ENCODE measurements at places on chromosomes 12 and 14.

- no peak for DNase-seq
These were observed 41.7 kb downstream of the NUAK1 start for GRCh38 chr12:106097011-106097410.

DNA sequence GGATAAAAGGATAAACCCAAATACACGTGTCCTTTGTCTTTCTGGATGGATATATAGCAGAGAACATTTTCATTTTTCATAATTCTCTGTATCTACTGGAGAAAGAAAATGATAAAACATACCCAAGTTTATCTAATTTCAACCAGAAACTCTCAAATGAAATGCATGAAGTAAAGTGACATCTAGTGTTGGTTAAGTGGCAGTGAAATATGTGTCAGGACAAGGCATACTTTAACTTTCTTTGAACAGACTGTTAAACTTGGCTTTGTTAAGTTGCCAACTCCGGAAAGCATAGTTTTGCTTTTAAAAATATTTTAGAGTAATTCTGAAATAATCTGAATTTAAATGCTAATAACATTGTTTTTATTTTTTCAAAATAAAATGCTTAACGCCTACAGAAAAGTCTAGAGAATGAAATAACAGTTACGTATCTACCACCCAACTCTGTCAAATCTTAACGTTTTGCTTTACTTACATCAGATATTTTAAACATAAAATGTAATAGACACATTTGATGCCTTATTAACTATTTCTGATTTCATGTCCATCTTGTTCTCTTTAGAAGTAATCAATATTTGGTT lies 25.2 kb upstream of the NTN4 start:
- peak; percentile 54 for DNase-seq

GRCh38 chr12:70422631-70423030 lies 56.5 kb downstream of the KCNMB4 start:
- no peak for DNase-seq

- DNase-seq, result peak; percentile 34
These were observed 1.6 kb downstream of the KLHL28 start for GRCh38 chr14:44960146-44960545.

DNA sequence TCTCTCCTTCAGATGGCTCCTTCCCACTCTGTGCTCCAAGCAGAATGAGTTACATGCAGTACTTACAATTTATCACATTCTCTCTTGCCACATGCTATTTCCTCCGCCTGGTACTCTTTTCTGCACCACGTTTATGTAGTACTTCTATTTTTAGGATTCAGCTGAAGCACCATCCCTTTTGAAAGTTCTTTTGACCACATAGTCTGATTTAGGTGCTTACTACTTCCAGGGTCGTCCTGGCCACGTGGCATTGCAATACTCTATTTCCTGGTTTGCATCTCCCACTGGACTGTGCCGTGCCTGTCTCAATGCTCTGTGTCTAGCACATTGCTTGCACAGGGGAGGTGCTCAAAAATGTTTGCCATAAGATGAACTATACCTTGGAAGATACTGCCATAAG lies 16.3 kb upstream of the TBC1D30 start:
- DNase-seq, result no peak

DNA sequence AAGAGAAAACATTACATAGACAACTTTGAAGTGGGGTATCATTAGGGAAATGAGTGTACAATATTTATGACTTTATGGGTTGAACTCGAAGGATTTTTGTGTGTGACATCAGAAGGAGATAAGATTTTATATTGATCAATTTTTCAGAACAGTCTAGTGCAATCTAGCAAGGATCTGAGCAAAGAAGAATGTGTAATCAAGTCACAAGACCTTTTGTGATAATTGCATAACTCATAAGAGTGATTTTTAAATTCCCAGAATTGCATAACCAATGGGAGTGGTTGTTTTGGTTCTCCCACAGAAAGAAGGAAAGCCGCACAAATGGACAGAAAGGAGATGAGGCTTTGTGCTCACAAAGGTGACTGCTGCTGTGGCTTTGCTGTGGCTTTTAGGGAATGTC lies 441.8 kb upstream of the FLRT2 start:
- DNase-seq, result no peak

DNA sequence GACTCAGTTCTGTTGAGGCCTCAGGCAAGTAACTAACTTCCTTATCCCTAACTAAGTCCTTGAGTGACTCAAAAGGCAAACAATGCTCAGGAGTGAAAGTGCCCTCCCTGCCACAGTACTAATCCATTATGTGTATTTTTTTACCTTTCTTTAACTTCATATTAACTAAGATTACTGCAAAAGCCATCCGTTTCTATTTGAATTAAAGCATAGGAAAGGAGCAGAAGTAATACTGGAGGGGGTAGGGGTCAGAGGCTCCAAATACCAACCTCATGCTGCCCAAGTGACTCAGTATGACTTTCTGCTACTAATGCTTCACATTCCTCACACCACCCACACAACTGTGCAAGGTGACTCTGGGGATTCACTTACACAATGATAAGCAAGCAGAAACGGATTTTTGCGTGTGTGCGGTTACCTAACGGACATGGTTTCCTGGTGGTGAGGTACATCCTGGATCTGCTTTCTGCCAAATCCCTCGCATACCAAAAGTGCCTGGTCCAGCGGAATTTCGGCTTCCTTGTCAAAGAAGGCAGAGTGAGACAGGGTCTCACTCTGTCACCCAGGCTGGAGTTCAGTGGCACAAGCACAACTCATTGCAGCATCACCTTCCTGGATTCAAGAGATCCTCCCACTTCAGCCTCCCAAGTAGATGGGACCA lies 25.1 kb downstream of the MOK start:
- no peak for DNase-seq

GRCh38 chr12:58359084-58359483 lies 417.7 kb downstream of the ATP23 start:
- DNase-seq, result no peak

DNA sequence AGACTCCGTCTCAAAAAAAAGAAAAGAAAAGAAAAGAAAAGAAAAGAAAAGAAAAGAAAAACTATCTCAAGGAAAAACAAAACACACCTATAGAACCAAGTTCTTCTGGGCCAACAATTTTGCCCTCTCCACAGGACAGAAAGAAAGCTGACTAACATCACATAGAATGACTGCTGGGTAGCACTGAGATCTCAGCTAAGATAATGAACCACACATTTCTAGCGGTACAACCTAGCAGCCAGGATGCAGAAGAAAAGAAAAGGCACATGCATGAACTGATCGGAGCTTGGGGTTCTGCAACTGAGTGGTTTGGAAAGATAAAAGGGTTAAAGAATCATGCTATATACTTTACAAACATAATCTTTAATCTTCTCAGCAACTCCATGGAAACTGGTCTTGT lies 19.5 kb downstream of the TMED10 start:
- DNase-seq, result no peak

DNA sequence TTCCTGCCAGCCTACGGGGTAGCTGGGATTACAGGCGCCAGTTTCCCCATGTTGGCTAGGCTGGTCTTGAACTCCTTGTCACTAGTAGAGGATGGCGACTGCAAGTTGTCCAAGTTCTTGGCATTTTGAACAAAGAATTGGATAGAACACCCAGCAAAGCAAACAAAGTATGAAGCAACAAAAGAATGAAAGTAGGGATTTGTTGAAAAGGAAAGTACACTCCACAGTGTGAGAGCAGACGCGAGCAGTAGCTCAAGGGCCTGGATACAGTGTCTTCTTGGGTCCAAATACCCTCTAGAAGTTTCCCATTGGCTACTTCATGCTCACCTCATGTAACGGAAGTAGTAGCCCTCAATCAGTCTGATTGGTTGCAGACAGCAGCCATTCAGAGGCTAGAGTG lies 152.2 kb downstream of the CCER1 start:
- DNase-seq, result no peak

GRCh38 chr14:23375527-23376251 lies 1.2 kb upstream of the CMTM5 start:
- no peak for DNase-seq

GRCh38 chr12:15322164-15323061 lies at the start of gene PTPRO:
Gene PTPRO, plus strand, starts transcription at chr12:15322508.
- DNase-seq, result no peak

DNA sequence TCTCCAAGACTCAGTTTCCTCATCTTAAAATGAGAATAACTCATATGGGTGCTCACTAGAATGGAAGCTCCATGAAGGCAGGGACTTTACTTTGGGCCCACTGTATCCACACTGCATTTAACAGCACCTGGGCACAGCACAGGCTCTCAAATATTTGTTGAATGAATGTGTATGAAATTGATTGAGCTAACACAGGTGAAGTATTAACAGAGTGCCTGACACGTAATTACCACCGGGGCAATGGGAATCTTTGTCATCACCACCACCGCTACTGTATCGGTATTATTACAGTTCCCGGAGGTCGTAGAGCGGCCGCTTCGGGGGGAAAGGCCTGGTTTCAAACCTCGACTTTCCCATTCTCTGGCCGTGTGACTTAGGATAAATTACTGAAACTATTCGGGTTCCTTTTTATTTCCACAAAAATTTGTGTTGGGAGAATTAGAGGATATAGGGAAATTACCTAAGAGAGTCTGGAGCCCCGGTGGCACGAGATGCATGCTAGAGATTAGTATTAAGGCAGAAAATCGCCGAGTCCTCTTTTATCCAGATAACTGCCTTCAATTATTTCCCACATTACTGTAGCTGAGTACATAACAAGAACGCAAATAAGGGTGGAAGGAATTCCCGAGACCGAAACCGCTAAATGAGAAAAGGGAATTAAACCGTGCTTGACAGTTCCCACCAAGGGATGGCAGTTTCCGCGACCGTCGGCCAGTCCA lies 1.0 kb upstream of the RIC8B start:
- DNase-seq, result no peak

DNA sequence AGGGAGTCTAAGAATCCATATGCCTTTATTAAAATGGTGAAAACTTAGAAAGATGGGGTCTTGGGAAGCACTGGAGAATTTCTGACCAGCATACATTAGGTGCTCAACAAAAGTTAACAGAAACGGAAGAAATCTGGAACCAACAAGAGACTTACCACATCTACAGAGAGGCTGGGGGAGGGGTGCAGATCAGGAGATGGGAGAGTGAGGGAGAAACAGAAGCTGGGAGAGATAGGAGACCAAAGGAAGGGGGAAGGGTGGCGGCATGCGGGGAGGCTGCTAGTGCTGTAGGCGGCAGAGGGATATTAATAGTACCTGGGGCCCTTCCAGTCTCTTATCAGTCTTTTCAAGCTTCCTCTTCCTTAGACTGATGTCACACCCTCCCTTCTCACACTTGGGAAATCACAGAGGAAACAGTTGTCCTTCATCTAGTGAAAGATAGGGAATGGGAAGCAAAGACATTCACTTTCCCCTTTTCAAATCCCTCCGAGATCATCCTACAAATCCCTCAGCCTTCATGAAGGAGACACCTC lies 18.1 kb downstream of the ZBTB39 start:
- no peak for DNase-seq

- no peak for DNase-seq
These were observed 49.2 kb upstream of the PRPF39 start for GRCh38 chr14:45034730-45035129.

- DNase-seq, result peak; percentile 32
These were observed 132.4 kb upstream of the CNTN1 start for GRCh38 chr12:40559865-40560264.

GRCh38 chr12:6959805-6960592 lies 8.8 kb downstream of the PTPN6 start:
- no peak for DNase-seq

GRCh38 chr12:110853836-110854235 lies 7.0 kb downstream of the CCDC63 start:
- DNase-seq, result no peak

GRCh38 chr12:102372087-102372486 lies 108.3 kb downstream of the IGF1 start:
- no peak for DNase-seq

DNA sequence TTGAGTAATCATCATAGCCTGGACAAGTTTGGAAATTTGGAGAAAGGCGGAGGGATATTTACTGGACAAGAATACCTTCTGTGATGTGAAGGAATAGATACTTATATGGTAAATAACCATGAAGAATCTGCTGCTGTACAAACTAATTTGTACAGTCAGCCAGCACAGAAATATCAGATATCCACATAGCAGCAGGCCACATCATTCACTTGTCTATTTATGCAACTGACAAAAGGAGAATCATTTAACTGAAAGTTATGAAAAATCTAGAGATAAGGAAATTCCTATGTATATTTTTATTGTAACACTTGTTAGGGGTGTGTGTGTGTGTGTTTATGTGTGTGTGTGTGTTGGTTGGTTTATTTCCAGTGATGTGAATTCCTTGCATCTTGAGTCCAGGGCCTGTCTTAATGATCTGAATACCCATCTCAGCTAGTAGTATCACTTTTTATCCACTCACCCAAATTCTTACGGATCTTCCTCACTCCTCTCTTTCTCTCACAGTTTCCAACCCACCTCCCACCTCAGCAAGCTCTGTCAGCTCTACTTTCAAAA lies 10.5 kb upstream of the LRIG3 start:
- DNase-seq, result no peak

GRCh38 chr12:66120477-66120876 lies 10.1 kb downstream of the LLPH start:
- DNase-seq, result no peak

- no peak for DNase-seq
These were observed 186.0 kb upstream of the HMGA2 start for GRCh38 chr12:65638324-65638723.

DNA sequence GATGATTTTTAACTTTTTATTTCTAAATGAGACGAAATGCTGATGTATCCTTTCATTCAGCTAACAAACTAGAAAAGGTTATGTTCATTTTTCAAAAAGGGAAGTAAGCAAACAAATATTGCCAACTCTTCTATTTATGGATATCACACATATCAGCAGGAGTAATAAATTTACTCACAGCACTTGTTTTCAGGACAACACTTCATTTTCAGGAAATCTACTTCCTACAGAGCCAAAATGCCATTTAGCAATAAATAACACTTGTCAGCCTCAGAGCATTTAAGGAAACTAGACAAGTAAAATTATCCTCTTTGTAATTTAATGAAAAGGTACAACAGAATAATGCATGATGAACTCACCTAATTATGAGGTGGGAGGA lies 139.6 kb downstream of the HMGA2 start:
- DNase-seq, result no peak

GRCh38 chr14:96267916-96268315 lies 11.9 kb downstream of the BDKRB1 start:
- no peak for DNase-seq

- DNase-seq, result no peak
These were observed 4.4 kb downstream of the MSRB3 start for GRCh38 chr12:65282840-65283239.

DNA sequence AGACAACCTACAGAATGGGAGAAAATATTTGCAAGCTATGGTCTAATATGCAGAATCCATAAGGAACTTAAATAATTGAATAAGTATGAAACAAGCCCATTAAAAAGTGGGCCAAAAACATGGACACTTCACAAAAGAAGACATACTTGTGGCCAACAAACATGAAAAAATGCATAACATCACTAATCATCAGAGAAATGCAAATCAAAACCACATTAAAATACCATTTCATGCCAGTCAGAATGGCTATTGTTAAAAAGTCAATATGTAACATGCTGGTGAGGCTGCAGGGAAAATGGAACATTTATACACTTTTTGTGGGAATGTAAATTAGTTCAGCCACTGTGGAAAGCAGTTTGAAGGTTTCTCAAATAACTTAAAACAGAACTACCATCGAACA lies 945.4 kb upstream of the FLRT2 start:
- DNase-seq, result no peak
